ENCODE measurements at places on chromosomes 12 and 14.

- no peak for DNase-seq
Measured at GRCh38 chr14:81517798-81518398, 15.8 kb downstream of the SEL1L start.

DNA sequence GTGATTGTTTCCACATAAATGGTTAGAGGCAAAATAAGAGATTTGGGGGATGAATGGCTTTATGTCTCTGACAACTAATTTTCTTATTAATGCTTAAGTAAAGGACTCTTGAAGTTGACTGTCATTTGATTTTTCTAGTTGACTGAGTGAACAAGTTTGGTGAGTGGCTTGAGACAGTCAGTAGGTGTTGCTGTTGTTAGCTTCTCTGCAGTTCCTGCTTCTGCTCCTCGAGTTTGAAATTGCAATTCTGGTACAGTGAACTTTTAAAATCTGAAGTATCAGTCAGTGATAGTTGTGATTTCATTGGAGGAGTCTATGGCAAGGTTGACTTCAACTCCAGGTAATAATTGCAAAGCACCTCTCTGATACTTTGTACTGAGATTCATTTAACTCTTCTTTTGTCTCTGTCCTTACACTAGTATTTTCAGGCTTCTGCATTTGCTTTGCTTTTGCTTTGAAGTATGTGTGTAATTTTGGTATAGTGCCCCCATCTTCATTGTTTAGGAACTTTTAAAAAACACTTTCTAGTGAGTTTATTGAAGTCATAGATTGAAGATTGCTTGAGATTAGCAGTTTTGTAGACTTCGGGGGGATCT is 415.5 kb downstream of the PCNX1 start:
- DNase-seq: no peak

GRCh38 chr12:130110914-130111313 is 51.4 kb upstream of the FZD10 start:
- no peak for DNase-seq

GRCh38 chr14:32986791-32987540 is 48.3 kb downstream of the NPAS3 start:
- no peak for DNase-seq

DNA sequence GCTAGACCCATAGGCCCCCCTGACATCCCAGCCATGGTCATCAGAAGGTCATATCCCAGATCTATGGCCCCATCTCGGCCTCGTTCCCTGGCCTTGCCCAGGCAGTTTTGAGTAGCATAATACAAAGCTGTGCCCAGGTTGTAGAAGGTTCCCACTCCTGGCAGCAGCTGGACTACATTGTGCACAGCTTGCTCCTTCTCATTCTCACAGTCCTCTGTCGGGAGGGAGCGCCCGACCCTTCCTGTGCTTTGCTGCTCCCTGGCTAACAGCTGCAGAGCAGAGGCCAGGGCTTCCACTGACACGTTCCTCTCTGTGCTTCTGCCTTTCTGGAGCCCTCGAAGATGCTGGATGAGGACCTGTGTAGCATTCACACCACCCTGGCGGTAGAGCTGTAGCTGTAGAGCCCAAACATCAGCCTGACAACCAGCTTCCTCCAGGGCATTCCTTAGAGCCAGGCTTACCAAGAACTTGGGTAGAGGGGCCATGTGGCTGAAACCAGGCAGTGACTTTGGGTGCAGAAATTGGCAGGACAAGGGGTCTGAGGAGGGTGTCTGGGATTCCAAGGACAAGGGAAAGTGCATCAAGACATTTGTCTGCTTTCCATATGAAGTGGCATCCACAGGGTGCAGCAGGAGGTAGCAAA is 1.0 kb downstream of the APOF start:
- no peak for DNase-seq

GRCh38 chr14:99009871-99010270 is 262.1 kb downstream of the BCL11B start:
- no peak for DNase-seq

GRCh38 chr12:110245369-110245772 is 35.7 kb upstream of the ATP2A2 start:
- peak; percentile 76 for DNase-seq

GRCh38 chr12:105171691-105172436 is 64.1 kb downstream of the APPL2 start:
- no peak for DNase-seq

DNA sequence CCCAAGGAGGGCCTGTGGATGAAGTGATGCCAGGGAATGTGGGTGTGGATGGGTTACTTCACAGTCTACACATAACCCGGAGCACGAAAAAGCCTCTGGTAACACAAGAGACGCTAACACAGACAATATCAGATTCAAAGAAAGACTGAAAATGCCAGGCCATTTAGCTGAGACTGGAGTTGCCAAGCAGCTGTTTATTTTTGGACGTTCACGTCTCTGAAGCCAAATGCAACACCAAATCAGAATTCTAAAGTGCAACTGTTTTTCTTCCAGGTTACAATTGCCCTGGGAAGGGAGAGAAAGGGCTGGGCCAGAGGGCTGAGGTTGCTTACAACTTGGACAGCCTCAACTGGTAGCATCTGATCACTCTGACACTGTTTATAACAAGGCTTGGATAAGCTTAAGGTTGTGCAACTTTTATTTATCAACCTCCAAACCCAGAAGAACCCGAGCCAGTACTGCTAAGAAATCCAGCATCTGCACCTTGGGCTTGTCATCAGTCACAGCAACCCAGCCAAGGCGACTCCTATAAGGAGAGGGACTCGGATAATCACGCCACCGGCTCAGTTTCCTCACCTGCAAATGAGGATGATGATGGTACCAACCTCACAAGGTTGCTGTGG is 24.8 kb downstream of the NUAK1 start:
- no peak for DNase-seq

DNA sequence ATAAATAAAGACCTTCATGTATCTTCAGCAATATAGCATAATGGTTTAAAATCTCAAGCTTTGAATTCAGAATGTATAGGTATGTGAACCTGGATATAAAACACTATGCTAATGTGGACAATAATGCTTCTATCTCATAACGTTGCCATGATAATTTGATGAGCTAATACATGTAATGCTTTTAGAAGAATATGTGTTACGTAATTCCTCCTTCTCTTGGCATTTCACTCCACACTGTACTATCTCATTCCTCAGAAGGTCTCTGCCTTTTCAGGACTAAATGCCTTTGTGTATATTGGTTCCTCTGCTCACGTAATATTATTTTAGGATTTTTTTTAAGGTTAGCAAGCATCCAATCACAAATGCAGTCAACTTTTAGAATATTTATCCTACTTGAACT is 86.5 kb downstream of the FOXA1 start:
- DNase-seq: no peak

GRCh38 chr14:53525608-53526007 is 372.5 kb upstream of the DDHD1 start:
- DNase-seq: no peak

DNA sequence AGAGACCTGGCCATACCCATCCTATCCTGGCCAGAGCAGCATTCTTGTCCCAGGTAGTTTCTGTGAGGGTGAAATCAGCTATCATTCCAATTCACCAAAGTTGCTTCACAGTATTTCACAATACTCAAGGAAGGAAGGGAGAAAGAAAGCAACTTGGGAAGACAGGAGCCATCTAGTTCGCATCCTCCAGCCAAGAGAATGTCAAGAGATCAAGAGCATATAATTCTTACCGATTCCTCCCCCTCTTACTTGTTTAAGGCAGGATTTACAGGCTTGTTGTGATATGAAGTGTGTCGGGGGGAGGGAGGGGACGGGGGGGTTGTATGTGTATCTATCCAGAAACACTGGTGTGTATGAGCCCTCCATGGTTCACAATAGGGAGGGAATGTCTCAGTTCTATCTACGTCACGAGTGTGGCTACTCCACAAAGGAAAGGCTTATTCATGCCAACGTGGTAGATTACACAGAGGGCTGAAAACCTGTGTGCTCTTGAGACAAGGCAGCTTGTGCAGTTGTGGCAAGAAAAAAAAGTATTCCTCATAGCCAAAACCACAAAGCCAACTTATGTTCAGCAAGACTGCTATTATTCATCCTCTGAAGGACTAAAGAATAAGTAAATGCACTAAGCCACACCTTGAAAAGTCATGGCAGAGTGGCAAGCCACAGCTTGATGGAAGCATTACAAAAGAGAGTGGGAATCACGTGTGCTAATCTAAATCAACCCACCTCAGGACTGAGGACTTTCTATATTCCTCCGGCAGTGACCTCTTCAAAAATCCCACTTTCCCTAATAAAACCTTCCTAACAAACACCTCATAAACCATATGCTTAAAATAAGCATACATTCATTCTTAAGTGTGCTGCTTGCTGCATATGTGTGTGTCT is 35.0 kb downstream of the CORO1C start:
- DNase-seq: no peak

DNA sequence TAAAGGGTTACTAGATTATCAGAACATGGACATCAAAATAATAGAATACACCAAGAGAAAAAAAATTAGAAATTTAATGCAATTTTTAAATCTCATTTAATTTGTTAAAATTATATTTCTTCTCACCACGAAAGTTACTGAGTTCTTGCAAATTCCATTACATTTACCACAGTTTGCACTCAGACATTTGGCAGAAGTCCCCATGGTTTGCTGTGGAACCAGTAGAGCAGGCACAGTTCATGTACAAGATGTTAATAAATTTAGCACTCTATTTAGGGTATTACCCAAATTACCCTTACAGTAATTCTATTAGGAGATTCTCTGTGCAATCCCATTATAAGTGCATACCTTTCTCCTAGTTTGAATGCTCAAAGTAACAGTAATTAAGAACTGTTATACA is 9.7 kb downstream of the SCN8A start:
- DNase-seq: no peak

DNA sequence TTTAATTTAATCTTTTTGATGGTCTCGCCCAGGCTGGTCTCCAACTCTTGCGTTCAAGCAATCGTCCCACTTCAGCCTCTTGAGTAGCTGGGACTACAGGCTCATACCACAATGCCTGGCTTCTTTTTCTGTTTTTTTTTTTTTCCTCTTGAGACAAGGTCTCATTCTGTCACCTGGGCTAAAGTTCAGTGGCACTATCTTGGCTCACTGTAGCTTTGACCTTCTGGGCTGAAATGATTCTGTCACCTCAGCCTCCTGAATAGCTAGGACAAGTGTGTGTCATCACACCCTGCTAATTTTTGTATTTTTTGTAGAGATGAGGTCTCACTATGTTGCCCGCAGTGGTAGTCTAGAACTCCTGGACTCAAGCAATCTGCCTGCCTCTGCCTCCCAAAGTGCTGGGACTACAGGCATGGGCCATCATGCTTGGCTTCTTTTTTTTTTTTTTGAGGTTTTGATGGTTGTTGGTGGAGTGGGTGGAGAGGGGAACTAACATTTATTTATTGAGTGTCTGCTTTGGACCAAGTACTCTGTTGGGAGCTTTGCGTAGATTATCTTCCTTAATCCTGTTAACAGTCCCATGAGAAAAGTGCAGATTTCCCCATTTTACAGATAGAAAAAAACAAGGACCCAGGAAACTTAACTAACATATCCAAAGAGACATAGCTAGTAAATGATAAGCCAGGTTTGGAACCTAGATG is 102.0 kb downstream of the DIP2B start:
- DNase-seq: no peak

DNA sequence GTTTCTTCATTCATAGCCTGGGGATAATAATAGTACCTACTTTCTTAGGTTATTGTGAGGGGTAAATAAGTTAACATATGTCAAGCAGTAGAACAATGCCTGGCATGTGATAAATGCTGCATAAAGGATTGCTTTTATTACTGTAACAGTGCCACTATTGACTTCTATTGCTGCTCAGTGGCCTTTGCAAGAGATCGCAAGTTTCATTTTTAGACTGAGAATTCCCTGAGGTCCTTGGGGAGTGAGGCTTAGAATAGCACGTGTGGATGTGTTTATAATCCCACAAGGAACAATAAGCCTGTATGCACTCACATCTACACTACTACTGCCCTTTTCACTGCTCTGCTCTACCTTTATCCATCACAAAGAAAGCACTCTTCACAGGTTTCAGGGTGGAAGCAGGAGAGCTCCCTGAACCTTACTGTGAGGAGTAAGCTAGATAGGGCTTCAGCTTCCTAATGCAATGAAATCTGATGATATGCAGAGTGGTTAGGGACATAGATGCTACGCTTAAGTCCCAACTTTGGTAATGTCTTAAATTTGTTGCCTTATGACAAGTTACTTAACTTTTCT is 302.6 kb downstream of the SNAPC1 start:
- DNase-seq: no peak

GRCh38 chr12:68117661-68118060 is 41.9 kb downstream of the IFNG start:
- no peak for DNase-seq

DNA sequence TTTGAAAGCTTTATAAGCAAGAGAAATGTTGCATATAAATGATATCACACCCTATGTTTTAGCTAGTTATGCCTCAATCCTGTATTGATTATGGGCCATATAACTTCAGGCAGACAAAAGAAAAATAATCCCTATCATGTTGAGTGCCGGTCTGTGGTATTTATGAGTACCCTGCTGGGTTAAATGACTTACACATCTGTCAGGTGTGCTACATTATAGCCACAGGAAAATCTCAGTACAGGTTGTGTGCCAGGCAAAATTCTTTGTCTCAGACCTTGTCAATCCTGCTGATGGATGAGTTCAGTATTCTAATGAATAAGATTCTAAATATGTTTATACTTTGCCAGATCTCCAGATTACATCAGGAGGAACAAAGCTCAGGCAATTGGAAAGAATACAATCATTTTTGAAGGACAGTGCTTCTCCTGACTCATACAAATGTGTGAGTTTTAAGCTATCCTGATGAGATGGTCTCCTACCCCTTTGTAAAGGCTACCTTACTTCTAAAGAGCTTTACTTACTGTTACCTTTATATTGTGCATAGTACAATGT is 109.8 kb upstream of the FOXG1 start:
- DNase-seq: no peak

DNA sequence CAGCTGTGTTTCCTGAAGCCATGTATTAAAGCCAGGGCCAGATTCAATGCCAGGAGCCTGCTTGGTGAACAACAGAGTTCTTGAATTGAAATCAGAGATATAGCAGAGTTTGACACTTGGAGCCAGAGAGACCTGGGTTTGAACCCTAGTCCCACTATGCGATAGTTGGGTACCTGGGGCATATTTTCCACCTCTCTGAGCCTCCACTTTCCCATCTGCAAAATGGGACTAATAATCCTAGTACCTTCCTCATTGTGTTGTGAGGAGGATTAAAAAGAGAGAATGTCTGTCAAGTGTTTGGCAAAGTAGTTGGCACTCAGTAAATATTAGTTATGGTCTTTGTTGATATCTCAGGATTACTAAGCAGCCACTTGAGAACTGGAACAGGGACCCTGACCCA is 6.0 kb upstream of the HRK start:
- no peak for DNase-seq

- no peak for DNase-seq
Measured at GRCh38 chr12:97134495-97134894, 227.4 kb downstream of the NEDD1 start.
